ENCODE measurements at places on chromosomes 7 and 10. TPM values are rescaled to one million over a fixed set of nuclear protein-coding genes. Genes with fewer than 3 reads are reported as not detected.

The CUBN gene
- total RNA-seq: 0.77 TPM

The PMS2 gene
- 5.9 TPM for total RNA-seq

GRCh38 chr7:116339564-116339963 lies 129.2 kb downstream of the TES start:
- no peak for DNase-seq

The COL1A2 gene
- total RNA-seq: 78.1 TPM

- DNase-seq: no peak
Measured at GRCh38 chr7:98295467-98296192, 14.1 kb downstream of the BRI3 start.

GRCh38 chr10:45378914-45379726 lies 5.1 kb downstream of the ALOX5 start:
- no peak for DNase-seq

The MACROH2A2 gene
- total RNA-seq: 15.2 TPM

- DNase-seq: peak; percentile 52
Measured at GRCh38 chr10:101828766-101829551, 10.7 kb upstream of the OGA start.

The CLRN3 gene
- total RNA-seq: not detected

- no peak for DNase-seq
Measured at GRCh38 chr10:88346144-88346977, 236.8 kb downstream of the RNLS start.

DNA sequence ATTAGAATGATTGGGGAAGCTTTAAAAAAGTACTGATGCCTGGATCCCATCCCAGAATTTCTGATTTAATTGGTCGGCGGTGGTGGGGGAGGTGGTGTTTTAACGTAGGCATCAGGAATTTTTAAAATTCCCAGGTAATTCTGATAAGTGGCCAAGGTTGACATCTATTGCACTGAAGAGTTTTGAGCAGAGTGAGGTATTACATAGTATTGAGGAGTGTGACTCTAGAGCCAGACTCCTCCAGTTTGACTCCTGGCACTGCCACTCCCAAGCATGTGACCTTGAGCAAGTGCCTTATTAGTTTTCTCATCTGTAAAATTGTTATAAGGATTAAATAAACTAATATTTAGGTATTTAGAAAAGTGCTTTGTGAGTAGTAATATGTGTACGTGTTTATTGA lies 6.2 kb downstream of the PLEKHA1 start:
- no peak for DNase-seq

GRCh38 chr7:74674166-74674565 lies 16.6 kb downstream of the GTF2I start:
- no peak for DNase-seq

GRCh38 chr10:89341649-89342048 lies 13.9 kb downstream of the IFIT3 start:
- no peak for DNase-seq

DNA sequence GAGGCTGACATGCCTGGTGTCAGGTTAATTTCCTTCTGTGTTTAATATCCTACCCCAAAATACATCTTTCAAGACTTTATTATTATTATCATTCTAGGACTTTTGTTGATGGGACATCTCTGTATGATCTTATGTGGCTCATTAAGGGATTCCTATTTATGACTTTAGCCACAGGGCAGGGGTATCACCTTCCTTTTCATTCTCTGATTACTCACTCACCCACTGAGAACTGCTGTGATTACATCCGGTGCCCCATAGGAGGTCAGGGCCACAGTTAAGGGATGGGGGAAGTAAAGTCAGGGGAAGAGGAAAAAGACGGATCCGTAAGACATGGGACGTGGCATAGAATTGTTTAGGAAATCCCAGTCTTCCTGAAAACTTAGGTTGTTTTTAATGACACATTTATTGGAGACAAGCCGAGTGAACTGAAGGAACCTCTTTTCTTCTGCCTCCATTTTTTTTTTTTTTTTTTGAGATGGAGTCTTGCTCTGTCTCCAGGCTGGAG lies 61.0 kb upstream of the PITRM1 start:
- DNase-seq: no peak

GRCh38 chr10:100355086-100355485 lies 8.1 kb downstream of the SCD start:
- DNase-seq: no peak
